ENCODE measurements at places on chromosomes 3 and 15.

- no peak for DNase-seq
These were observed 223.9 kb downstream of the MFSD1 start for GRCh38 chr3:159025733-159026132.

- DNase-seq: no peak
These were observed 42.7 kb downstream of the ESYT3 start for GRCh38 chr3:138477120-138477519.

GRCh38 chr3:134216191-134216764 lies 34.4 kb downstream of the RYK start:
- no peak for DNase-seq

DNA sequence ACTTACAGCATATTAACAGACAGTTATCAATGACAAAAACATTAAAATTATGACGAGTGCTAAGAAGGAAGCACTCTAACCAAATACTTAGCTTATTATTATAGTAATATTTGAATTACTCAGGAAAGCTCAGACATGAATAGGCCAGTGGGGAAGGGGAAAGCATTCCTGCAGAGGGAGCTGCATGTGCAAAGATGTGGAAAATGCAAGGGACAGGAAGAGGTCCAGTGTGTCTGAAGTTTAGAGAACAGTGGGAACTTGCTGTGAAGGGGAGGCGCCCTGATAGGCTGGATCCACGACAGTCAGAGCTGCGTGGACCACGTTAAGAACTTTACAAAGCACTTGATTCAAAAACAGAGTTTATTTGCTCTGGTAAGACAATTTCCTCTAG lies 1.2 kb upstream of the SPICE1 start:
- DNase-seq: no peak

DNA sequence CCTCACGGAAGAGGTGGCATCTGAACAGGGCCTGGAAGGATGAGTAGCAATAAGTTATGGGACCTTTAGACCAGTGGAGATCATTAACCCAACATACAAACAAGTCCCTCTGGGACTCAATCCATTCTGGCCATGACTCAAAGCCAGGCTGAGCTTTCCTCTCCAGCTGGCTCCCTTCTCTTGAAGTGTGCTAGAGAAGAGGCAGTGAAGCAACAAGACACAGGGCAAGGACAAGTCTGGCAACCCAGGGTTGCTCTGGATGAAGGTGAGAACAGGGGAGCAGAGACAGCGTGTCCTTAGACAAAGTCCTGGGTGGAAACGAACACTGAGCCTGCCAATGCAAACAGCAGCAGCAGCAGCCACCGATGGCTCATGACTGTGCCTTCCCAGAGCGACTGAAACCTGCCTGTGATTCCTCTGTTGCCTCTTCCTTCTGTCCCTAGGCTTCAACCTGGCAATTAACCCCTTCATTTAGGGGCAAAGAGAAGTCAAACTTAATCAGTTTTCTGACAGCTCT lies 86.8 kb downstream of the BDH1 start:
- DNase-seq: no peak

Data from T-helper 1 cell (primary cell).